Stimulated activated CD4-positive, alpha-beta T cell treated with anti-CD3 and anti-CD28 coated beads, Interleukin-12 subunit alpha, Interleukin-12 subunit beta, amount 100 ng/mL, for 24 hours (primary cell): ENCODE measurements at places on chromosomes 6 and 20.

- no peak for DNase-seq
These were observed 1226.1 kb downstream of the GRIK2 start for GRCh38 chr6:102619585-102619984.

DNA sequence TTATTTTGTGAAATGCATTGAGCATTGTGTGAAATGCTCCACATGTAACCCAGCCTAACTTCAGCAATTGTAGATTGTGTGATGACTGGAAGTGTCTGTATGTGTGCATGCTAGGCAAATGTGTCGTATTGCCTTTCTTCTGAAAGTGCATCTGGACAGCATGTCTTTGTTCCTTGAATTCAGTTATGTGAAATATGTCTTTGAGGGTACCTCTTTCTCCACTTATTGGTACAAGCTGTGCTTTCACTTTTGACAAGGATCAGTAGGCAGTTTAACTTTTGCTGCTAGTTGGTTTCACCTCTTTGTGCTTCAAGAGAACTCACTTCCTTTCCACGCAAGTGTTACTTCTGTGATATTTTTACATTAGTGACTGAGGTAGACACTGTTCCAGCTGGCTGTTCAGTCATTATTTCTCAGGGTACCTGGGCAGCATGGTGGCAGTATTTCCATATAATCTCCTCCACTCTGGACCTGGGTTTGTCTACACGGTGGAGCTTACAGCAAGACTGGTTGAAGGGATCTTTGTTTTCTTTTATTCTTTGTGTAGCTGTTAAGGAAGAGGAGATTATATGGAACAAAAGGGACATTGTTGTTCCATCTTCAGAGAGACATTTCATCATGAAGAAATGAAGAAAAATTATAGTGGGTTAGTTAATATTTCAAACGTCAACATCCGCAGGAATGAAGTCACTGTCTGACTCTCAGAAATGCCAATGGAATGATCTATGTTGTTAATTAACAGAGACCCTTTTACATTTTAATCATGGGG is 175.4 kb downstream of the UTRN start:
- no peak for DNase-seq

DNA sequence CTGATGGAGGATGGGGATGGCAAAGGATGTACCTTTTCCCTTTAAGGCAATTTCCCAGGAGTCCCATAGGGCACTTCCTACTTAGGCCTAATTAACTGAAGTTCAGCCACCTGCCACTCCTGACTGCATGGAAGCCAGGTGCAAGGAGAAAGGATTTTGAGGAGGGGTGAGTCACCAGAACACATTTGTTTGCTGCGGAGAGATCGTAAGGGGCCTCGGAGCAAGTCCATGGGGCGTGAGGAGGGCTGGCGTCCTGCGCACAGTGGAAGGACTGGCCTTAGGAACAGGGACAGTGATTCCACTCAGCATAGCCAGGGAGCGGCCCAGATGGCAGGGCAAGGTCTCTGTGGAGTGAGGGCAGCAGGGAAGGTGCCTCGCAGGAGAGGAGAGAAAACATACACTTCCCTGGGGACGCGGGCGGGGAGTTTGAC is 11.8 kb upstream of the MAP1LC3A start:
- no peak for DNase-seq

- DNase-seq: no peak
These were observed 954.7 kb upstream of the ADGRB3 start for GRCh38 chr6:67680297-67680932.

DNA sequence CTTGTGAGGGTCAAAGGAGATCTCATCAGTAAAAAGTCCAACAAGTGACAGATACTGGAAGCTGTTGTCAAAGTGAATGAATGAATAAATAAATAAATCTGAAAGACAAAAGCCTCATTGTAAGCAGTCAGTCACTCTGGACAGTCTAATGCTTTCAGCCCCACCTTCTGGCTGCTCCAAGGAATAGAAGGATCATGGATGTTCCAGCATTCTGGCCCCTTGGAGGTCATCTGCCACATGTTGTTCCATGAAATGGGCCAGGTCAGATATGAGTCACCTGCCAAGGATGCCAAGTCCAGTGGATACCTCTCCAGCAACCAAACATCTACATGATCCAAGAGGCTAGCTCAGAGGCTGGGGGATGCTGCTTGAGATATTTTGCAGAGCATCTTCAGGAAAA is 185.6 kb downstream of the BMP7 start:
- DNase-seq: no peak

GRCh38 chr6:24329022-24329421 is 28.8 kb downstream of the DCDC2 start:
- DNase-seq: no peak
